ENCODE measurements at places on chromosomes 13 and 19.

GRCh38 chr19:58332697-58333096 is 5.9 kb downstream of the ZSCAN22 start:
- DNase-seq: no peak

DNA sequence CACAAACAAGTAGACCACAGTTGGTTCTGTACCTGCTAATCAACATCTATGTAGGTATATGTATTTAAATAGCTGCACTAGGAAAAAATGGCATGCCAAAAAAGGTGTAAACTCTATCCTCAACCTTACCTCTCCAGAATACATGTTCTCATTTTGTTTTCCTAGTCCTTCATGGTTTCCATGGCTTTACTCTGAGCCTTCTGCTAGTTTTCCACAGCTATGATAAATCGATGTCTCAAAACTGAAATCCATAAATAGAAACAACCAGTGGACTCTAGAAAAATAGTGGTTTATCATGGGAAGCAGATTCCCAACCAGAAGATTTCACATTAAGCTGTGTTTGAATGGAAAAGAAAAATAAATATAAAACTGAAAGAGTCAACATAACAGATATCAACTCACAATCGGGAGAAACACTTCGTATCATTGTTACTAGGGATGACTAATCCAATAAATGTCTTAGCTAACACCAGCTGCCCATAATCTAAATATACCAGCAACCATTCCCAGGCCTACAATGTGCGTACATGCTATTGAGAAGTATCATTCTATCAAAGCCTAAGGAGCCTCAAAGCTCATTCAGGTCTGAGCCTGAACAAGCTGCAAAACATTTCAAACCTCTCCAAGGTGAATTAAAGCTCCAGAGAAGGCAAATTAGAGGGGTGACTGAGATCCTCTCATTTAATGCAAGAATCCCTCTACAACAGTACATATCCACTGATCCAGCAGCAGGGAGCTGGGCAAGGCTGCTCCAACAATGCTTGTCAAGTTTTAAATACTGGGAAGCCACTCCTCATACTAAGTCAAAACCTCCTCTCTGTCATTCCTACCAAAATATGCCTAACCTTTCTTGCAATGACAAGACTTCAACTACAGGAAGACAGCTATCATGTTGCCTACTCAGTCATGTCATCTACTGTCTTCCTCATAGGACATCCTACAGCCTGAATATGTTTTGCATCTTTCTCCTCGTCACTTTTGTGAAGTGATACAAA is 90.2 kb downstream of the KCTD12 start:
- DNase-seq: no peak

GRCh38 chr13:29758531-29759114 is 91.8 kb downstream of the UBL3 start:
- DNase-seq: no peak

DNA sequence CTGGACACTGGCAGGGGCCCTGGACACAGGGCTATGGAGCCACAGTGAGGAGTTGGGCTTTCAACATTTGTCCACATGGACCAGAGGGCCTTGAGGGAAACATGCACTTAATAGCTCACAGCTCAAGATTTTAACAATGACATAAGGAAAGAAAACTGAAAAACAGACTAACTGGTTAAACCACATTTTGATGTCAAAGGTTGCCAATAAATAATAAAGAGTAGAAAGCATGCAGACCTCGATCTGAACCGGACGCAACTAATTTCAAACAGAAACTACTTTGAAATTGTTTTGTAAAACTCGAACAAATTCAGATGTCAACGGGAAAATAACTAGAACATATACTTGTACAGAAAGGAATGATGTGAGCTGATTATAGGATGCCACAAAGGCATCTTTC is 15.5 kb upstream of the ZNF888 start:
- no peak for DNase-seq

GRCh38 chr19:18205200-18205892 is 1.5 kb upstream of the RAB3A start:
- no peak for DNase-seq
